ENCODE measurements at places on chromosomes 11 and 22.
A peak's percentile ranks its signal among the peaks of the same experiment; 100 is the strongest.

DNA sequence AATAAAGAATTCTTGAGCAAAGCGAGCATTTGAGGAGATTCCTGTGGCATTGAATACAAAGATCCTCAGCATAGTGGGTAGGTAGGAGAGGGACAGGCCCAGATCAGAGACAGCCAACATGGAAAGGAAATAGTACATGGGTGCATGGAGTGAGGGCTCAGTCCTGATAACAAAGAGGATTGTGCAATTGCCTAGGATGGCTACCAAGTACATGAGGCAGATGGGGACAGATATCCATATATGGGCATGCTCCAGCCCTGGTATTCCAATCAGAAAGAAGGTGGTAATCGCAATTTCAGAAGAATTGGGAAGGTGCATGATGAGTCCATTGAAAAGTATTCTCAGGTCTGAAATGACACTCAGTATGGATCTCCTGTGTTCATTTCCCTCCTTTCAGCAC lies 8.6 kb downstream of the OR51T1 start:
- no peak for DNase-seq

DNA sequence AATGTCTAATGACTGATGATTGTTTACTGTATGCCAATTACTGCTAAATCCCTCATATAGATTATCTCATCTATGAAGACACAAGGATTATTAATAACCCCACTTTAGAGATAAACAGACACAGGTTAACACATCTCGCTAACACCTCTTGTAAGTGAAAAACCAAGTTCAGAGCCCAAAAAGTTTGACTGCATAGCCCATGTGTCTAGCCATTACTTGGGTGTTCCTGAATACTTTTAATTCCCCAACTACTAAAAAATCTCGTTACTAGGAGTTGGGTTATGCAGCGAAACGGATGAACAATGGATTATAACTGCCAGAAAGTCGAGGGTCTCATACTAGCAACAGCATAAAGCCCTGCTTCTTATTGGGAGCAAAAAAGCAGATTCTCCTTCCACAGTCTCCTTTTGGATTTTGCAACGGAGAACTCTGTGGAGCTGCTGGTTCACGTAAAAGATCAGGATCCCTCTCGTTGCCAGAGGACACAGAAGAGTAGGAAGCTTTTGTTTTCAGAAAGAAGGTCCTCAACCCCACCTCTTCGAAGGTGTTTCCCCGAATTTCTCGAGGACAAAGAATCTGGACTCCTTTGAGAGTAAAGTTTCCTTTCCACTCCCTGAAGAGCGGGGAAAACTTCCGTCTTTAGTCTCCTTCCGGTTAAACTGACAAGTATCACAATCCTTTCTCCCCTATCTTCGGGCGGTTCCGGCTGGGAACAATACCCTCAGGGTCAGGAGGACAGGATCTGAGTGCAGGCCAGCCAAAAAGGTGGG lies 979 bp downstream of the ZBED5 start:
- DNase-seq: peak; percentile 13

- DNase-seq: no peak
These were observed 521 bp upstream of the PTS start for GRCh38 chr11:112225753-112226061.

DNA sequence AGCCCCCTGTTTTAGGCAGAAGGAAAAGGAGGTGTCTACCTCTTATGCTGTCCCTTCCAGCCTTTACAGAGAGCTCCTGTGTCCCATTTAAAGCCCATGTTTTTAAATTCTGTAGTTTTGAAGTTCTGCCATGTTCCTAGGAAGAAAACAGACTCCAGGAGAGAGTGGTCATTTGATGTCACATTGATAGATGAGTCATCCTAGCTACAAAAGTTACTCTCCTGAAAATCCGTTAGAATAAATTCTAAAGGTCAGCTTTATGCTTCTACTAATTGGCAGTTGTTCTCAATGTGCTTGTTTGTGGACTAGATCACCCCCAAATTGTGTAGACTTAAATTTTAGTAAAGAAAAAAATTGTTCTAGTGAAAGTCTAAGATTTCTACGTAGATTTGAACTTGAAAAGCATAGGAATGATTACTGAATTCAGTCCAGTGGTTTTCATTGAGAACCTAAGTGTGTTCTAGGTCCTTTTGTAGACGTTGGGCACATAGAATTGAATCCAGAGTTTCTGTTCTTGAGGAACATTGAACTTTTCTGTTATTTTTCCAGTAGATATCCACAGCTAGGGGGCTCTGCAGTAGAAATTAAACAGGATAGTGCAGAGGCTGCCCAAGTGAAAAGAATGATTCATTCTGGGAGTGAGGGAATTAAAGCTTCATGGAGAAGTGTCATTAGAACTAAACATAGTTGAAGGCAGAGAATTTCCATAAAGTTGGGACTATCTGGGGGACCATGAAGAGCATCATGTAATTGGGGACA lies 140.6 kb upstream of the RASSF10 start:
- DNase-seq: no peak

Data from LNCaP clone FGC (cell line).